Activated T-helper 1 cell treated with Interleukin-2 at 50 U/mL for 16 hours (primary cell): ENCODE measurements at places on chromosomes 13 and 19.

GRCh38 chr19:2627855-2628254, 74.6 kb downstream of the GNG7 start:
- DNase-seq: no peak

DNA sequence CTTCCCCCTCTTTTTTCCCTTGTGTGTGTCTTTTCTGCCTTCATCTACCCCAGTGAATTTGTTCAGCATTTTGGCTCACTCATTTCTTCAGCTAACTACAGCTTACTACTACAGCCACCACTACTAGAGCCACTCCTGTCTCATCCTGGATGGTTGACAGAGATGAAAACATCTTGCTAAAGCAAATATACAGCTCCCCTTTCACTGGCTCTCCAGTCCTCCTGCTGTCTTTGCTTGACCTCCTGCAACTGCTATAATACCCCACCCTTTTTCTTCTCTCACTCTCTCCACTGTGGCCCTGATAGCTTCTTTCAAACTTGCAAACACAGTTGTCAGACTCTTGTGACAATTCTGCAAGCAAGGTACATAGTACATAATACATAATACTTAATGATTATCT, 523.6 kb downstream of the DCT start:
- no peak for DNase-seq

- no peak for DNase-seq
These were observed 60.7 kb downstream of the KLF2 start for GRCh38 chr19:16385296-16385695.

DNA sequence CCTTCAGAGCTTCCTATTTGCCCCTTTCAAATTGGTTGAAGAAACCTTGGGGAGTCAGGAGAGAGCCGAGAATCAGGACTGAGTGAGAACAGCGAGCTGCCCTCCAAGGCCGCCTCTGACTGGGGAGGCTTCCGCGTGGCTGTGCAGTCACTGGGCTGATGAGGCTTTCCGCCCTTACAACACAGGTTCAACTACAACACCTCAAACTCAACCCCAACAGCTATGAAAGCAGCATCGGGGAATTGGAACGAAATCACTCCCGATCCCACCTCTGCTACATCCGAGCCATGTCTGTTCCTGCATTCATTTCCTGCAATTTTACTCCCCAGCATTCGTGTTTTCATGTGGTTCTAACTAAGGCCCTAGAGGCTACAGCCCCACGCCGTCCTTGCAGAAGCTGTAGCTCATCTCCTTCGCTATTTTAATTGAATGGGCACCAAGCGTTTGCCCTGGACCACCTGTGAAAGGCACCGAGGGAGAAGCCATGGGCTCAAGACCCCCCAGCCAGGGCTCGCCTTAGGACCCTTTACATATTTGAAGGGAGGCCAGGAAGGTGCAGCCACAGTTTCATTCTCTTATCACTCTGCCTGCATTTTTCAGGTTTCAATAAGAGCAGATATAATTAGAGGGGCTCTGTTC, 12.3 kb upstream of the RASA3 start:
- DNase-seq: no peak

DNA sequence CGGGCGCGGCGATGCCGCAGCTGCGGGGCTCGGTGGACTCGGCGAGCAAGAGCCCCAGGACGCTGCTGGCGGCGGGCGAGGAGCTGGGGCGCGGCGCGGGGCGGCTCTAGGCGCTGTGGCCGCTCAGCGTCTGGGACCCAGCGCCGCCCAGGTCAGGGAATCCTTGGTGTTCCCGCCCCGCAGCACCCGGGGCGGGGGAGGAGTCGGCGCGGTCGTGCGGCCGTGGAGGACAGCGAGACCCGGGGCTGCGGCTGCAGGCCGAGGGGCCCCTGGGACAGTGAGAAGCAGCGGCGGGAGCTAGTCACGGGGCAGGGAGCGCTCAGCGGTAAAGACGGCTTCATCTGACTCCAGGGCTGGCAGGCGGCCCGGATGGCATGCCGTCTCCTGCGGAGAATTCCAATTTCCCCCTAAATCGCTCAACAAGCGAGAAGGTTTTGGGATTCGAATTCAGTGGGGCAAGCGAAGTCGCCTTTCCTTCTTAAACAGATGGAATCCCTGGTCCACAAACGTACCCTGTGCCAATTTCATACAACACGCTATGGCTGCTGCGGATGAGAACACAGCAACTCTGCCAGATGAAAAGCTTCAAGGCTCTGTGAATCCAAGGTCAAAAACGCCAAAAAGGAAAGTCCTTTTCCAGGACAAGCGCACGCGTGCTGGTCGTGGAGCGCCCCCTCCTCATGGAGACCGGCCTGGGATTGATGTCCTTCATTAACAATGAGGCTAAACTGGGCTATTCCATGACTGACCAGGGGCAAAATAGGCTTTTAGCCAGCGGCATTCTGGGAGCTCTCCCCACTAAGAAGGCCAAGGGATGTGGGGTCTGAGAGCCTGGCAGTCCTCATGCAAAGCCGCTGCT, 4.2 kb upstream of the ZSCAN4 start:
- no peak for DNase-seq

- DNase-seq: no peak
These were observed 736 bp downstream of the GPI start for GRCh38 chr19:34365463-34366401.

- DNase-seq: no peak
These were observed 467.9 kb downstream of the SLITRK1 start for GRCh38 chr13:83414393-83414792.

DNA sequence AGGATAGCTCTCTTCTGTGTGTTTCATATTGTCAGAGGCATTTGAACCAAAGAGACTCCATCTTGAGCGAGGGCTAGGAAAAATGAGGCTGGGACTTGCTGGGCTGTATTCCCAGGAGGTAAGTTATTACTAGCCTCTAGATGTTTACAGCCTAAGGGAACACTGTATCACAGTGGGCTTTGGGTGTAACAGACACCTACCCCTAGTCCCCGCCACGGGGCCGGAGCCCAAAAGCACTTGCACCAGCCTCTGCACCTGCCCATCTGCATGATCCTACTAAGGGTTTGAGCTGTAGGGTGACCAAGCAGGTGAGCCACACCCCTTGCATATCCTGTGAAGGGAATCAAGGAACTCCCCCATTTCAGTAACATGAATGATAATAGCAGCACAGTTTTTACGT, 1972.2 kb downstream of the OLFM4 start:
- DNase-seq: no peak

- no peak for DNase-seq
These were observed 2.0 kb downstream of the GJB2 start for GRCh38 chr13:20190481-20191310.

DNA sequence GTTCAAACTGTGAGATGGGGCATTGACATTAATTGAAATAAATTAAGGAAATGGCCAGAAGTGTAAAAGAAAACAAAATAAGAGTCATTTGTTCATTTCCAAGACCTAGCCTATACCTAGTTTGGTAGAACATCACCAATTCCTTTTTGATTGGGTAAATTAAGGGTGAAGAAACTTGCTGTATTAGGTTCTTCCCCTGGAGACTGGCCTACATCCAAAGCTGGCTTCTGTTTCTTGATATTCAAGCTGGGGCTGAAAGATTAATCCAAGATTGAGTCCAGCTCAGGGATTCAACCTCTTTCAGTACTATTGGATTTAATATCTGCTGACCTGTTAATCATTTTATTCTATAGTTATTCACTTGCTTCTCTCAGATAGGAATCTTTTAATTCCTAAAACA, 183.2 kb downstream of the GPC6 start:
- no peak for DNase-seq

GRCh38 chr19:33819506-33819879, 22.8 kb downstream of the KCTD15 start:
- DNase-seq: no peak

- DNase-seq: no peak
These were observed 3.2 kb downstream of the ARHGAP35 start for GRCh38 chr19:46863818-46864629.

GRCh38 chr13:44199627-44200207, 173.9 kb upstream of the SERP2 start:
- DNase-seq: no peak

GRCh38 chr13:63643543-63643942, 2227.9 kb upstream of the PCDH20 start:
- no peak for DNase-seq

DNA sequence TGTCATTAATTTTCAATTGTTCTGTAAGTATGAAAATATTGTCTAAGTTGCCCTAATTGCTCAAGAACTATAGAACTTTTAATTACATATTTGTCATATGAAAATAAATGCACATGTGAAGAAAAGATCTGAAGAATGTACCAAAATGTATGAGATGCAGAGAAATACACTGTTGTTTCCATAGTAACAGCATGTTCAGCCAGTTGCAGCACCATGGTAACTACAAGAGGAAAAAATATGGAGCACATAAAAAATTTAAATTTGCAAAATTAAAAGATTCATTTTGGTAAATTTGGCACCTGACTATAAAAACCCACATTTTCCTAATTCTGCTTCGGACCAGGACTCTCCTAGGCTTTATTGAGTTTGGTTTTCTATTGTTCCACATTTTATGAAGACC, 1170.0 kb upstream of the MIR17HG start:
- no peak for DNase-seq

DNA sequence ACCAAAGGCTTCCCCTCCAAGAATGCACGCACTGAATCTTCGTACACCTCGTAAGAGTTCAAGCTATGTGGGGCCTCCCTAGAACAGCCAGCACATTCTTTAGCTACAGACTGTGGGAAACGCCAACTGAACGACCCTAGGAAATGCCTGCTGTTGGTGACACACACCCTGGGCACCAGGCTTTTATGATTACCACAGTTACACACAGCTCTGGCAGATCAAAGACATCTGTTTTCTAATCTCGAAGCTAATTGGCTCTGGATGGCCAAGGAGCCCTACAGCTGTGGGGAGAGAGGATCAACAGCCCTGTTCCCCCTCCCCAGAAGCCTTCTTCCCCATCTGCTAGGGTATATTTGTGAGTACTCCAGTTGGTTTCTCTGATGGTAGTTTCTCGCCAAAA, 123.0 kb downstream of the COL4A1 start:
- DNase-seq: no peak

DNA sequence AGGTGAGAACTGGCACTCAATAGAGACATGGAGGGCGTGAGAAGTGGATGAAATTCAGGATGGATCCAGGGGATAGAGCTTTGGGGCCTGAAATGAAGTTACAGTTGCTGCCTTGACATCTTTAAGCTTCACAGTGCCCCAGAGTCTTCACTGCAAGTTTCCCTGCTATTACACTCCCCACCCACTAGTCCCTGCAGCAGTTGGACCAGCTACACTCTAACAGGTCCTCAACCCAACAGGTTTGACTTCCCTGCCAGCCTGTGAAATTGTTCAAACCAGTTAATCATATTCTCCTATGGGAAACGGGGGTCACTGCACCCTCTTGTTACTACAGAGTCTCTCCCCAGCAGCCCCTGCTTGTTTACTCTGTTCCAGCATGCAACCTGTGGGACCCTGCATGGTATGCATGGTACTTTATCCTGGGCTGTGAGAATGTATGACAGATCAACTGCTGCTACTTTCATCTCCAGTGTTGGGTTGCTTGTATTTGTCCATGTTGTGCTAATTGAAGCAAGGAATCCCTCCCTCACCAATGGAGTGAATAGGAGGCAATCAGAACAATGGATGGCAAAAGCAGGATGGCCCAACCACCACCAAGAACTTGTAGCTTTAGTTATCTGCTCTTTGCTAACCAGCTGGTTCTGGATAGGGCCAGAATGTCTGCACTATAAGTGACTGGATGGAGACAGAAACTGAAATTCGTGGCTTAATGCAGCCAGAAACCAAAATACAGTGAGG, 314.2 kb downstream of the OLFM4 start:
- no peak for DNase-seq

DNA sequence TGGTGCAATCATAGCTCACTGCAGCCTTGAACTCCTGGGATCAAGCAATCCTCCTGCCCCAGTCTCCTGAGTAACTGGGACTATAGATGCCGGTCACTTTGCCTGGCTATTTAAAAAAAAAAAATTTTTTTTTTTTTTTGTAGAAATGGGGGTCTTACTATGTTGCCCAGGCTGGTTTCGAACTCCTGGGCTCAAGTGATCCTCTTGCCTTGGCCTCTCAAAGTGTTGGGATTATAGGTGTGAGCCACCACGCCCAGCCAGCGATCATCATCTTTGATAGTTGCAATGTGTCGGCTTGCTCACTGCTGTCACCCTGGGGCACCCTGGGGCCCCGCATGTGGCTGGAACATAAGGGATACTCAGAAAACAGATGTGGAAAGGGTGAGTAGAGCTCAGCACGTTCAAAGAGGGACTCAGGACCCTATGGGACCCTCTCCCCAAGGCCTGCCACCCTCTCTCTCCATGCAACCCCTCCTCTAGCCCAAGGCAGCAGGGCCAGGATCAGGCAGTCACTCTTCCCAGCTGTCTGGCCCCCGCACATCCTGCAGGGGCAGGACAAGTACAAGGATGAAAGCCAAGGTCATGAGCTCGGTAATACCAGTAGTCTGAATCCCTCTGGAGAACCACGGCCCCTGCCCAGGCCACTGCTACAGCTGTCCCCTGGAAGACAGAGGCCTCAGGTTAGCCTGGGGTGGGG, 6.5 kb upstream of the CCL25 start:
- DNase-seq: no peak

DNA sequence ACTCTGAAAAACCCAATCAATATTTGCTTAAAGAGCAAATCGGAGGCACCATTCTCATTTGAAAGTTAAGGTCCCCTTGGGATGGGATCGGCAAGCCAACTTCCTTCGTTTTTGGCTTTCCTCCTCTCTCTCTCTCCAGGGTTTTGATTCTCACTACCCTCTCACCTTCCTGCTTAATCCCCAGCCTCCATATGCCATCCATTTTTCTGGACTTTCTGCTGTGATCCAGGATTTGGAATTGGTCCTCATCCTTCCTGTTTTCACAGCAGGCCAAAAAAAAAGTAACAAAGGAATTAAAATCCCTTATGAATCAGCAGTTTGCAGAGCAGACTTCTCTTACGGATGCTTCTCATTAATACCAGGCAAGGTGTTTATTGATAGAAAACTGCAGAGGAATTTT, 283.1 kb upstream of the TMTC4 start:
- DNase-seq: no peak

DNA sequence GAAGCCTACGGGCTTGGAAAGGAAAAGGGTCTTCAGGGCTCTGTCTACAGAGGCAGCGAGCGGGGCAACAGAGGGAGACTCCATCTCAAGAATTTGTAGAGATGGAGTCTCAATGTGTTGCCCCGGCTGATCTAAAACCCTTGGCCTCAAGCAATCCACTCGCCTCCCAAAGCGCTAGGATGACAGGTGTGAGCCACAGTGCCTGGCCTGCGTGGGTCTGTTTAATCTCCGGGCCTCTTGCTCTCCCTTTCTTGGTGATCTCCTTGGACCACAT, 8.1 kb downstream of the RPS9 start:
- no peak for DNase-seq

DNA sequence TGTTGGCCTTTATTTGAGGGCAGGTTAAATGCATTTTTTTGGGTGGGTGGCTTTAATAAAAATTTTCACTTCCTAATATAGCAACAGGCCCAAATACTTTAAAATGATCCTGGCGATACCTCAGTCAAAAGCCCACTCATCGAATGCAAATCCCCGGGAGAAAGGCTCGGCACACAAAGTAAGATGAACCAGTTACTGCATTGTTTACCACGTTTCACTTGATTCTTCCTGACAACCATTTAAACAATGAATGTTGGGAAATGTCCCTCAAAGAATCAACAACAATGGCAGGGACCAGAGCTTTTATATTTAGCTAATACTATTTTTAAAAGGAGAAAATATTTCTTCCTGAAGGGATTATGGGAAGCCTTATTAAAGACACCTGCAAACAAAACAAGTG, 187.7 kb downstream of the ABCC4 start:
- no peak for DNase-seq
